ENCODE measurements at places on chromosomes 2 and 18.
A peak's percentile ranks its signal among the peaks of the same experiment; 100 is the strongest.

DNA sequence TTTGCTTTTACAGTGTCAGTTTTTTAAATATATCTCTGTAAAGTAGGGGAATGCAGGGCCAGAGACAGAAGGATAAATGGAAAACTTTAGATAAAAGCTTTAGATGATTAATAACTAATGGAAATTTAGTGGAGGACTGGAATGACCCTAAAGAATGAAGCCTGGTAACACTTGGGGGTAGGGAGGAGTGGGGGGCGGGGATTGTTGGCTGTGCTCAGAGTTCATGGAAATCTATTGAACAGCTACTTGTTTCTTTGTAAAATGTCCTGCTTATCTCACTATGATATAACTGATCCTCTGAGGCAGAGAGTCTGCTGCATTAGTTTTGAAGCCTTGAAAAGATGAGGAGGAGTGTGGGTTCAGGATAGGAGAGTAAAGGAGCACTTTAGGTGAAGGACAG, 90.5 kb downstream of the TMEM185B start:
- no peak for DNase-seq

DNA sequence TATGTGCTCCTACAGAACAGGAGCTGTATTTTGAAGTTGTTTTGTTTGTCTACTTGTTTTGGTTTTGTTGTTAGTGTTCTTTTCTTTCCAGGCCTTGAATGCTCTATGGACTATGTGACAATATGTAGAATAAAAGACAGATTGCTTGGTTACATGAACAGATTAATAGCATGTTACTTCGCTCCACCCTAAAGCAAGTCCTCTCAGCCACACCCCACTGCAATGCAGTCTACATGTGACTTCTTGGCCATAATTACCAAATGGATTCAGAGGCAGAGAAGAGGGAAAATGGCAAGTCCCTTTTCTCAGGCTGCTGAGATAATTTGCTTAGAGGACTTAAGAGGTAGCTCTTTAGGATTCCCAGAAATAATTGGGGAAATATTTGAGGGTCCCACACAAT, 123.2 kb upstream of the CYP1B1 start:
- no peak for DNase-seq

- no peak for DNase-seq
These were observed 318.7 kb downstream of the PTPRM start for GRCh38 chr18:7885865-7886264.

GRCh38 chr2:19195661-19196060, 162.8 kb downstream of the OSR1 start:
- no peak for DNase-seq

GRCh38 chr2:104820126-104820525, 33.8 kb upstream of the POU3F3 start:
- DNase-seq = no peak

DNA sequence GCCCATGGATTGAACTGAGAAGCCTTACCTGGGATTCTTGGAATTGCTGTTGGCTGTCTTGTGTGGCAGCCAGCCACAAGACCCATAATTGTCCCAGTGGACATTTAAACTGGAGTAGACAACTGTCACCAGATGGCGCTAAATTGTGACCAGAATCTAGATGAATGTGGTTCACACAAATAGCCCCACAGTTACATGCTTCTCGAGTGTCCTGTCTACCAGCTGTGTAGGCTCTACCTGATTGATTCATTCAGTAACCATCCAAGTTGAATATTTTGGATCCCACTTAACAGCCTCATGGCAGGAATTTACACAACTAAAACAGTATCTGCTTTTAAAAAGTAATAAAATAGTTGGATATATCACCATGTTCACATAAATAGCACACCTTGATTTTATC, 73.2 kb downstream of the MAP4K4 start:
- no peak for DNase-seq

GRCh38 chr2:229627728-229628127, 86.6 kb downstream of the DNER start:
- DNase-seq = no peak

DNA sequence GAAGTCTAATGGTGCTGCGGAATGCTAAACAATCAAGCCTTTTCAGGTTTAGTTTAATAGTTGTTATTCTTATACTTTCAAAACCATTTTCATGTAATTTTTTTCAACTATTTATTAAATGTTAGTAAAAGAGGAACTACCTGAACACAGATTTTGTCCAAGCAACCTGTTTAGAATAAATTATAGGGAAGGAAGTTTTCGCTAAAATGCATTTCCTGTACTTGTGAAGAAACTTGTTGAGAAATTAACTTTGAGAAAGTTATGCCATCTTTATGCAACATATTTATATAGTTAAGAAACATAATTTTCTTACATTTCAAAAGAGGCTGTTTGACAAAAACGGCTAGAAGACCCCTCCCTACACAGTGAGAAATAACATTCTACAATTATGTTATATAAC, 16.6 kb downstream of the MAP4K4 start:
- DNase-seq = no peak

DNA sequence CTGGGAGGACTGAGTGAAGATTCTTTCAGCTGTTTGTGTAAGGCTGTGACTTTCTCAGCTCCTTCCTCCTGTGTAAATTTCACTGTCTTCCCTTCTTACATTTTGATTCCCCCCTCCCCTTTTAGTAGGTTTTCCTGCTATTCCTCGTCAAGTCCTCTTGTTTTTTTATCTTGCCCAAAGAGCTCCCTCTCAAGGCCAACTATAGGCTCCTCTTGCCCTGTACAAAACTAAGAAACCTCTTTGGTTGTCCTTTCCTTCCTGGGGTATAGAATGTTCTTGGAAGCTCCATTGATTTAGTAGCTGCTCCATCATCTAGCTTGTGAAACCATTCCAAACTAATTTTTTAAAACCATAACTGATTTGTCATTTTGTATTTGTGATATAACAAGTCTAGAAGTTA, 7.3 kb downstream of the CCDC121 start:
- no peak for DNase-seq

DNA sequence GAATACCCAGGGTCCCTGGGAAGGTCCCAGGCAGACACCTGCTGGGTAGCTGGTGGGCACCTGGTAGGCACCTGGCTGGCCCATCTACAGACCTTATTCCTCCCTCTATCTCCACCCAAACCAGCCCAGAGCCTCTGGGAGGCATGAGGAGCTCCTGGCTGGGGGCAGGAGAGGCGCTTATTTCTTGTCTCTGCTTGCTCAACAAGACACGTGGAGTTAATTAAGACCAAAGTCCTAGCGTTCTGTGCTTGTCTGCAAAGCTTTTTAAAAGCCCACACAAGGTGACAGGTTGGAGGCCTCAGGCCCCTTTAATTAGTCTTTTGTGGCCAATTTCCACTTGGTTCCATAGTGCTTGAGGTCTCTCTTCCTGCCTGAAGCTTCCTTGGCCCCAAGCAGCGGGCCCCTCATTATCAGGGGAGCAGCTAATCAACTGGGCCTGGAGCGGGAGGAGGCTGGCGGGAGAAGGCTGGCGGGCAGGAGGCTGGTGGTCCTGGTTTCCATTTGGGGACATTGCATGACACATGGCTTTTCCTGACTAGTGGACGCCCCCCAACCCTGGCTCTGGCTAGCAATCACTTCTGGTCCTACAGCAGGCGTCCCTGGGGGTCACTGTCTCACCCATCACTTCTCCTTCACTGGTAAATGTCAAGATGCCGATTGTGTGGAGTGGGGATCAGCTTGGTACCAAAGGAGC, 65.4 kb upstream of the HDAC4 start:
- DNase-seq = peak; percentile 35

DNA sequence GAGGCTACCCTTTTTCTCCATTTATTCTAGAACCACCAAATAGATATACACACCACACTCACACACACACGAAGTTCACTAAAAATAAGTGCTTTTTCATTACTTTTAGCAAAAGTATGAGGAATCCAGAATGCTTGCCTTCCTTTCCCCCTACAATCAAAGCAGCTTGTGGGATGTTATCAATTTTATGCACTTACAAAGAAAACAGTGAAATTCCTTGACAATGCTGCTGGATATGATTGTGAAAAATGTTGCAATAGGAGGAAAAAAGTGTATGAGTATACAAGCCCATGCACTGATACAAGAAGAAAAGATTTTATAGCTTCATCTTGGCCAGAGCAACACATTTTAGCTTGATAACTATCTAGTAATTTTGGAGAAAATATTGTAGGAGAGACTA, 269.2 kb downstream of the XIRP2 start:
- DNase-seq = no peak

DNA sequence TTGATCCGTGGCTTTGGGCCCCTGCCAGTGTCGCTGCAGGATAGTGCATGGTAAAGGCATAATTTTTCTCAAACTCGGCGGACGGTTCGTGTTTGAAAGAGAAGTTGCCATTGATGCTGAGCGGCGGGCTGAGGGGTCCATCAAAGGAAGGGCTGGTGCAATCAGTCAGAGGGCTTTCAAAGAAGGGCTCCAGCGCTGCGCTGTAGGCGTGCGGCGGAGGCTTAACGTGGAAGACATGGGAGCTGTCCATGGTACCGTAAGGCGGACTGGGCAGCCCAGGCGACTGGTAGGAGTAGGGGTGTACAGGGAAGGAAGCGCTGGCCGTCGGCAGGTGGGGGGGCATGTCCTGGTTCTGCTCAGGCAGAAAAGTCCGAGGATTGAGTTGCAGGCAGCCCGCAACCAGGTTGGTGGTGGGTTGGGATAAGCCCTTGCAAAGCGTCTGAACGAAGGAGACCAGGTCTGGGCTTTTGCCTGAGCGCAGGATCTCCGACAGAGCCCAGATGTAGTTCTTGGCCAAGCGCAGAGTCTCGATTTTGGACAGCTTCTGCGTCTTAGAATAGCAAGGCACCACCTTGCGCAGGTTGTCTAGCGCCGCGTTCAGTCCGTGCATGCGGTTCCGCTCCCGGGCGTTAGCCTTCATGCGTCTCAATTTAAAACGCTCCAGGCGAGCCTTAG, 2.3 kb downstream of the NEUROD1 start:
- peak; percentile 64 for DNase-seq

DNA sequence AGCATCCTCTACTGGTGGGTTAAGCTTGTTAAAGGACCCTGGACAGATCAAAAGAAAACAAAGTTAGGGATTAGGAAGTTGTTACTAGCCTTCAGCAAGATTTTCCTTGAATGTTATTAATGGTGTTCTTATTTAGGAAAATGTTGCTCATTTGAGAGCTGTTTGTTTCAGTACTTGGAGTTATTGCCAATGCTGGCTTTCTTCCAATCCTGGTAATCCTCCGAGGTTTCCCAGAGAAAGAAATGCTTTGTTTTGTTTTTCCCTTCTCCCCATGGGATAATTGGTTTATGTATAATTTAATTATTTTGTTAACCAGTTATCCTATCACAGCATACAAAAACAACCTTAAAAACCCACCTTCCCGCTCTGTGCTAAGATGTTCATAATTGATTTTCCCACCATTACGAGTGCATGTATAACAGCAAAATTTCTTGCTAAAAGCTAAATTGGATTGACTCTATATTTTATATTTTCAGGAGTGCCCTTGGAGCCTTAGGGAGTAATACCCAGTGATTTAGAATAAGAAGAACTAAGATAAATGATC, 79.8 kb downstream of the MGAT5 start:
- no peak for DNase-seq

DNA sequence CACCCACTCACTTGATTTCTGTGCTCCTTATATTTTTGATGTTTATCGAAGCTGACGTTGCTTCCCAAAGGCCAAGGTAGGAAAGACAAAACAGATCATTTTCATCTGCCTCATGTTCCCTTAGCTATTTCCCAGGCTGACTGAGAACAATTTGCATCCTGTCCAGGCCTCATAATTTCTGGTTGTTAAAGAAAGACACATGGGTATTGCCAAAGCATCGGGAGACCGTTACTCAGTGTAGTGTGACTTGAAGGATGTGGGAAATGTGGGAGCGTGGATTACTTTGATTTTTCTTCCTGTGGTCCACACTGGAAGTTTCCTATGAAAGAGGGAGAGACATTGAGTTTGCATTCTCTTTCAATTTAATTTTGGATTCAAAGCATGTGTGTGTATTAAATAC, 204.6 kb downstream of the TRIB2 start:
- peak; percentile 35 for DNase-seq

GRCh38 chr2:36708041-36708741, 11.7 kb downstream of the VIT start:
- peak; percentile 87 for DNase-seq

DNA sequence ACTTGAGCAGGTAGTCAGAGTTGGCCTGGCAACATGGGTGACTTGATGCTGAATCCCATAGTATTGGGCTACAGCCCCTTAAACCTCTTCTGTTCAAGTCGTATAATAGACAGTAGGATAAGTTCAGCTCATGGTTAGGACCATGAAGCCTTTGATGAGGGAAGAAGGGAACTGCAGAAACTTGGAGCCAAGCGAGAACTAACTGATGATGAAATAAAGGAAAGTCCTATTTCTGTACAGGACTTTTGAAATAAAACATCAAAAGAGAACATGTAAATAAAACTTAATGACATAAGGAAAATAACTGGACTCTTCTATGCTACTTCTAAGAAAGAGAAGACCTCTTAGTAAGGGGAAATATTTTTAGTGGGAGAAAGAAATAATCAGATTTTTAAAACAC, 51.2 kb upstream of the UGP2 start:
- DNase-seq = no peak

GRCh38 chr2:15241201-15241600, 319.9 kb downstream of the NBAS start:
- no peak for DNase-seq

DNA sequence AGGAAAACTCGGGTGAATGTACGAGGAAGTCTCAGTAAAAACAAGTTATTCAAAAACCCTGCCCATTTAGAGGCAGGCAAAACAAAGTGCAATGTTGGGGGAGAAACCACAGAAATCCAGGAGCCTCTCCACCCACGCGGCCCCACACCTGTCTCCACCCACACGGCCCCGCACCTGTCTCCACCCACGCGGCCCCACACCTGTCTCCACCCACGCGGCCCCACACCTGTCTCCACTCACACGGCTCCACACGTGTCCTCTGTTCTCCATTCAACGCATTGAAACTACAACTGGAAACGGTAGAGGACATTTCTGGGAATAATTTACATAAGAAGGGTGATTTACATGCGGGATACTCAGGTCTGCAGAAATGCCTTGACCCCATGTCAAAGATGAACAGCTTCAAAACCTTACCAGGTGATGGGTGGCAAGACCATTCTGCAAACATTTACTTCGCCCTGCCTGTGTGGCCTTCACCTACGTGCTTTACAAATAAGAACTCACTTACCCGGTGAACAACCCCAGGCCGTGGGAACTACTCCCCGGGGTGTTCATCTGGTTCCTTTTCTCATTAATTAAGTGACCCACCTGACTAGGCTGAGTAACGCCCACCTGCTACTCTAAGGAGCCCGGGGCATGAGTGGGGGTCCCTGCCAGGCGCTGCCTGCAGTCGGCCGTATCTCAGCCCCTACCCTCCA, 100.4 kb downstream of the EIPR1 start:
- no peak for DNase-seq

- DNase-seq = peak; percentile 72
These were observed 12.6 kb upstream of the KCMF1 start for GRCh38 chr2:84958135-84959059.

DNA sequence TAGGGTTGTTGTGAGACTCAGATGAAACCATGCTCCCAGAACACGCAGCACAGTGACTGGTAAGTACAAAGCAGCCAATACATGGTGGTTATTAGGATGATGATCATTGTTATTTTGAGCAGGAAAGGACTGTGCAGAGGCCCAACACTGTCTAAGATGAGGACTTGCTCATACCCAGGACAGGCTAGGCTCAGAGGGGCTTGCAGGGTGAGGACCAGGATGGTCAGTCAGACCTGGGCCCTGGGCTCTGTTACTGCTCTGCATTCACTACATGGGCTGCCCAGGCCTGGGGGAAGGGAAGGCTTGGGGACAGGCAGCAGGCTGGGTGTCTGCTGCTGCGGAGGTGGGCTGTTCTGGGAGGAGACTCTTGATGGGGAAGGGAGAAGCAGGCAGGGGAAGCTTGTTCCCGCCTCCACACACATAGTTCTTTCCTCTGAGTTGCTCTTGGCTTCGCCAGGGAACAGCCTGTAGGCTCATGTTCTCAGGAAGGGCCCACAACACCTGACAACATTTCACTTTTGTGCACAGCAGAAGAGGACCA, 17.5 kb downstream of the CAPN13 start:
- no peak for DNase-seq
